ENCODE measurements at places on chromosomes 2 and 18.

DNA sequence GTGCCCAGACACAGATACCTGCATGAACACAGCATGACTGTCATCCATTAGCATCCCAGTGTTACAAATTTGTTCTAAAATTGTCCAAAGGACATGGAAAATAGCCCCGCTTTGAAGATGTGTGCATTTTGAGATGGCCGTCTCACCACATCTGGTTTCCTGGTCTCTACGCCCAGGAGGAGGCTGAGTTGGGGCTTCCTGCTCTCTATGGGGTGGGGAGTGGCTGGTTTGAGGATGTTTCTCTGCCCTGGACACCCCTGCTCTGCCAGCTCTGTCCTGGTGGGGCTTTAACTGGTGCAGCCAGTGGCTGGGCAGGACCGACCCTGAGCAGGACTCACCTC, 74.6 kb upstream of the SMAD7 start:
- DNase-seq, result no peak

- DNase-seq, result no peak
Observed at GRCh38 chr2:36352701-36353100, 2.9 kb upstream of the CRIM1 start.

GRCh38 chr2:162092658-162093556, 18.9 kb upstream of the DPP4 start:
- DNase-seq, result no peak

GRCh38 chr18:68925268-68925667, 127.4 kb downstream of the CCDC102B start:
- no peak for DNase-seq

- DNase-seq, result no peak
Observed at GRCh38 chr2:14749884-14750283, 117.4 kb downstream of the LRATD1 start.

DNA sequence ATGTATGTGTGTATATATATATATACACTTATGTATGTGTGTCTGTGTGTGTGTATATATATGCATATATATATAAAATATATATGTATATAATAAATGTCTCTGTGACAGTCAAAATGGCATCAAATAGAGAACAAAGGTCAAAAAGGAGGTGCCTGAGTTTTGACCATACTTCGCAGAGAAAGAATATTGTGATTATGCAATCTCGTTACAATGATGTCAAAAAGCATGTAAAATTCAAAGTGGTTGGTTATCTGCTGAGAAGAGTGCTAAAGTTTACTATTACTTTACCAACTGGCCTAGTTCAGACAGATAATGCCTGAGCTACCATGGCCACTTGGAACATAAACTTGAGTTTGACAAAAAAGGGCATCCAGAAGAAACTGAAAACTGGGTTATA, 375.0 kb downstream of the NBAS start:
- no peak for DNase-seq

DNA sequence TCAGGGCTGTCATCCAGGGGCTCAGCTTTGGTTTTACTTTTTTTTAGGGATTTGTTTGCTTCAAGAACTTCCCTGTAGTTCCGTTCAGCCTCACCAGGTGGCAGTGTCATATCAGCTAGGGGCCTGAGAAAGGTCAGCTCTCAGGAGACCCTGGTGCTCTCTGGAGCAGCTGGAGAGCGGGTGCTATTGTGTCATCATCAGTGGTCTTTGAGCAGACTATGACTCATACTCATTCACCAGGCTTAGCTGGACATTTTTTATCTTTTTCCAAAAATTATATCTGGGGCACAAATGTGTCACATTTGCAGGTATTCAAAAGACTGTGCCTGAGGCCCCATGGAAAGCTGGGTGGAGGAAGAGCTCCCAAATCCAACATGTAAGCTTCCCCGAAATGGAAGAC, 24.4 kb downstream of the ZNF892 start:
- DNase-seq, result peak; percentile 33

- DNase-seq, result no peak
Observed at GRCh38 chr2:46977280-46977665, 61.7 kb upstream of the MCFD2 start.

- no peak for DNase-seq
Observed at GRCh38 chr2:61419570-61419969, 51.3 kb downstream of the USP34 start.

DNA sequence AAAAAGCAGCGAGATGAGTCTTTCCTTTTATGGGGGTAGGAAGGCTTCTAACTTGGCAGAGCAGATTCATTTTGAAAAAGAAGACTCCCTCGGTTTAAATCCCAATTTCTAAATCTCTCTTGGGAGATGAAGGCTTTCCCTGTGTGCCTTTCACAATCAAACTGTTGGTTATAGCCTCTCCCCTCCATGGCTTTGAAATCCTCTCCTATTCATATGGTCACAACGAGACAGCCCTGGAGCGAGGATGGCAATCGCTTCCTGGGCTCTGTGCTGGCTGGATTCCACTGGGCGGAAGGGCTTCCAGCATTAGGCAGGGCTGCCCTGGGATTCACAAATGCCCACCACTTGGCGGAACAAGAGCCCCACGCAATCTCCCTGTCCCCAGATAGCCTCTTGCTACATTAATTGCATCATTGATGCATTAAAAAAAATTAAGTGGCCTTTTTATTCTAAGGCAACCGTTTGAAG, 1.6 kb downstream of the CAVIN2 start:
- no peak for DNase-seq

- DNase-seq, result no peak
Observed at GRCh38 chr2:225930687-225931086, 531.2 kb downstream of the NYAP2 start.

- DNase-seq, result no peak
Observed at GRCh38 chr18:23032030-23032582, 99.0 kb downstream of the RBBP8 start.

DNA sequence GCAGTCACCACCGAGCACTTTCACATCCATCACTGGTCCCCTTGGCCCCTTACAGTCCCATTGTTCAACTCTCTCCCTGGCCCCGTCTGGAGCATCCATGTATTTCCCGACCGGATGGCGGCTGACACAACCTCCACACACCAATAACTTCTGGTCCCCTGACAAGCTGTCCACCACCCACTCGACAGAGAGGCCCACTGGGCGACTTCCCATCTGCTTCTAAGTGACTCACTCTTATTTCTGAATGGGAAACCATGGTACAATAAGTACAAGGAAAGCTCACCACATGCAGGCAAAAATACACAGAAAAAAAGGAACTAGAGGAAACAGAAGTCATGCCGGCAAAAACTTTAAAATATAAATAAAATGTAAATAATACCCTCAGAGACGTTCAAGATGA, 82.9 kb upstream of the RAB12 start:
- no peak for DNase-seq

- DNase-seq, result no peak
Observed at GRCh38 chr2:62956651-62957050, 94.0 kb upstream of the OTX1 start.

GRCh38 chr2:64649626-64650025, 4.1 kb downstream of the SERTAD2 start:
- DNase-seq, result peak; percentile 63

DNA sequence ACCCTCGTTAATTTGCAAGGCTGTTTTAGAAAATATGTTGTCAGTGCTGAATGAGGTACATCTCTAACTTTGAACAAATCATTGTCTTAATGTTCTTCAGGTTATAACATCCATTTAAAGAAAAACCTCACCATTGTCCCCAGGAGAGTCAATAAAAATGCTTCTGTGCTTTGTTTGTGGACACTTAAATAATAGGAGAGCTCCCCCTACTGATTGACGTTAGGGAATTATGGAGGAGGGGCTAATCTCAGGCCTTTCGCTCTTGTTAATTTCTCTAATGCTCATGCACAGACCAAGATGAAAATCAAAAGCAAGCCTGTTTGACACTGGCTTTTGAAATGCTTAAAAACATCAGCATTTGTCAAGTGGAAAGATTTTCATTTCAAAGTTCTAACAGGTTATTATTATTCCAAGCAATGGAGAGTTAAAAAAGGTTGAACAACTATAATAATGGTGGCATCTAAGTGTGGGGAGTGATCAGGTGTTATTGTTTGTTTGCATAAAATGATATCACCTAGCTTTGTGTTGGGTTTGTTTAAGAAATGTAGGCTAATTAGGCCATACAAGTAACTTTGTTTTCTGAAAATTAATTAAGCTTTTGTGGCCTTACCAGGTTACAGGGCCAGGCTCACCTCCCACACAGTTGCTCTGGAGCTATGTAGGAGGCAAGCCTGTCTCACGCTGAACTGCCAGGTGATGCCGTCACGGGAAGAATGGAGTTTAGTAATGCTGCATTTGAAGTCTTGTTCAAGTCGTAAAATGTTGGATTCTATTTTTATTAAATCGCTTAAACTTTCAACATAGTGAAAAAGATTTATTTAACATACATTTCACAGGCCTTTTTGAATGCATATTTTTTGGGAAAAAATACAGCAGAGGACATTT, 51.7 kb upstream of the SMIM21 start:
- peak; percentile 45 for DNase-seq

DNA sequence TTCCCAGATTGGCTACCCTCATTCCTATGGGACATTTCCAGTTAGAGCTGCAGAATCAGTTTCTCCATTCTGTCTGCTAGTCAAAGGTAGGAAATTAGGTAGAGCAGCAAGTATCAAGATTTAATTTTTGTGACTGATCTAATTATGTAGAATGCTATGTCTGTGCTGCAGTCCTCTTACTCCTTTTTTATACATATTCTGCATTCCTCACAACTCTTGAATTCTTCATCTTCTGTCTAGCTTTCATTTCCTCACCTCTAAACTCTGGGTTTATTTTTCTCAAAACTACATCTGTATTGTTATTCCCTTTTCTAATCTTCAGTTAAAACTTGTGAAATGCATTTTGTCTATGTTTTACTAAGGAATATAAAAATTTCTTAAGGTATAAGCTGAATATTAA, 8.6 kb downstream of the SGO2 start:
- no peak for DNase-seq

GRCh38 chr18:61597316-61597715, 264.1 kb downstream of the CDH20 start:
- no peak for DNase-seq

- no peak for DNase-seq
Observed at GRCh38 chr18:49884959-49885358, 71.6 kb upstream of the ACAA2 start.

GRCh38 chr2:64327510-64328414, 126.2 kb upstream of the LGALSL start:
- no peak for DNase-seq

- DNase-seq, result peak; percentile 37
Observed at GRCh38 chr2:67277450-67277849, 119.7 kb upstream of the ETAA1 start.

- DNase-seq, result no peak
Observed at GRCh38 chr2:97722227-97722626, 8.9 kb downstream of the ZAP70 start.

DNA sequence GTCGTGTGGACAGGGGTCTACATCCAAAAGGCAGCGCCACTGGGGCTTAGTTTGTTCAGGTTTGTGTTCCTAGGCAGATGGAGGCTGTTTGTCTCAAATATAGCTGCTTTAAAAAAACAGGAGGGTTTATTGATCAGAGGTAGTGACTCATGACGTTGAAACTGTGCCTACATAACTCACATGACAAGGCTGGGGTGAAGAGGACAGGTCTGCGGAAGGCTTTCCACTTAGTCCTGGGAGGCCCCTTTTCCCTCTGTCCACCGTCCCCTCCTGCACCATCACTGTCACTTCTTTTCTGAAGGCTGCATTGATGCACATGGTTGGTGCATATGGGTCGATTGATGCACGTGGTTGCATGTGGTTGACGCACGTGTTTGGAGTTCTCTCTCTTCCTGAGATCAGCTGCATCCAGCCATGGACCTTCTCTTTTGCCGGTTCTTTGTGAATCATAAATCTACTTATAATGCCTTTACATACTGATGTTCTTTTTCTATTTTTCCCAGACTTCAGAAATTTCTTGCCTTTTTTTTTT, 10.9 kb downstream of the SH3RF3 start:
- no peak for DNase-seq

DNA sequence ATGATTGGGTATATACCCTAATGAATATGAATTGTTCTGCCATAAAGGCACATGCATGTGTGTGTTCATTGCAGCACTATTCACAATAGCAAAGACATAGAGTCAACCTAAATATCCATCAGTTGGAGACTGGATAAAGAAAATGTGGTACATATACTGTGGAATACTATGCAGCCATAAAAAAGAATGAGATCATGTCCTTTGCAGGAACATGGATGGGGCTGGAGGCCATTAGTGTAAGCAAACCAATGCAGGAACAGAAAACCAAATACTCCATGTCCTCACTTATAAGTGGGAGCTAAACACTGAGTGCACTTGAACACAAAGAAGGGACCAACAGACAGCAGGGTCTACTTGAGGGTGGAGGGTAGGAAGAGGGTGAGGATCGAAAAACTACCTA, 43.2 kb downstream of the TTC39C start:
- DNase-seq, result no peak

GRCh38 chr2:1591978-1592907, 152.1 kb downstream of the PXDN start:
- DNase-seq, result peak; percentile 59

GRCh38 chr2:233807966-233808935, 30.1 kb downstream of the MROH2A start:
- DNase-seq, result no peak

- peak; percentile 8 for DNase-seq
Observed at GRCh38 chr2:215002500-215002899, 135.9 kb downstream of the ABCA12 start.

DNA sequence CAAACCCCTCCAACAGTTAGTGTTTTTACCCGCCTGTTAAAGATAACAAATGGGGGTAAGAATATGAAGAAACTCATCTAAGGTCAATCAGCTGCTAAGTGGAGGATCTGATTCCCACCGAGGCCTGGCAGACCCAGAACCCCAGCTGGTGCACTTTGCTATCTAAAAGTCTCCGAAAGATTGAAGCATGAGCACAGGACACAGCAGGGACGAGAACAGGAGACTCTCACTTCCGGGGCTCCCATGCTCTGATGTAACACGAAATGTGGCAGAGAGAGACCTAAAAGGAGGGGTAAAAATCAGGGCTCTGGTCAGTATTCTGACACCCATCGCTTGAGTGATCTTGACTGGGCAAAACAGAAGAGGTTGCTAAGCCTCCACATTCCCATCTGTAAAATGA, 119.7 kb downstream of the PDCL3 start:
- DNase-seq, result no peak

- no peak for DNase-seq
Observed at GRCh38 chr2:126889071-126889470, 9.6 kb upstream of the TEX51 start.

DNA sequence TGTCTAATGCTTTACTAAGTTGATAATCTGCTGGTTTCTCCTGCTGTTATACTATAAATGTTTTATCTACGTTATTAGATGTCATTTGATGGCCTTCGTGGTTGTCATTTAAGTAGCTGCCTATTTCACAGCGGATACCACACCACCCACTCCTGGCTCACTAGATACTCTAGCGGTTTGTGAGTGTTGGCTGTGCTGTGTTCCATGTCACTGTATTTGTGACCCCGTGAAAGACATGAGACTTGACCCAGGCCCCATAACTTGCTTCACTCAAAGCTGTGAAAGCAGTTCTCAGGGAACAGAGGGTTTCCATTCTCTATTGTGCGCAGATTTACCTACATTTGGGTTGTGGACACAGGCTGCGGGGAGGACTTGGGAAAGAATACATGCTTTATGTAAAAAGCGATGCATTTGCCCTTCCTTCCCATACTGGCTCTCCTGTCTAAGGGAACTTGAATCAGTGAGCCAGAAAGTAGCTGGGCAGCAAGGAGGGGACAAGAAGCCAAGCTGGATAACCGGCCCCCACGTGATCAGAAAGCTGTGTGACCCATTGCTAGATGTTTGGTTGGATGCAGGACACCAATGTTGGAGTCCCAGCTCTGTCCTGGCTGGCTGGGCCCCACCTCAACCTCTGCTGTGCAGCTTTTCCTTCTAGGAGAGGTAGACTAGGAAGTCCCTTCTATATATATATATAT, 52.2 kb downstream of the PLB1 start:
- peak; percentile 26 for DNase-seq
